ENCODE measurements at places on chromosomes 3 and 15.
A peak's percentile ranks its signal among the peaks of the same experiment; 100 is the strongest.

- peak; percentile 9 for DNase-seq
Measured at GRCh38 chr3:133038089-133038730, at the start of gene TMEM108. Gene TMEM108 (plus strand): TSS chr3:133038391.

DNA sequence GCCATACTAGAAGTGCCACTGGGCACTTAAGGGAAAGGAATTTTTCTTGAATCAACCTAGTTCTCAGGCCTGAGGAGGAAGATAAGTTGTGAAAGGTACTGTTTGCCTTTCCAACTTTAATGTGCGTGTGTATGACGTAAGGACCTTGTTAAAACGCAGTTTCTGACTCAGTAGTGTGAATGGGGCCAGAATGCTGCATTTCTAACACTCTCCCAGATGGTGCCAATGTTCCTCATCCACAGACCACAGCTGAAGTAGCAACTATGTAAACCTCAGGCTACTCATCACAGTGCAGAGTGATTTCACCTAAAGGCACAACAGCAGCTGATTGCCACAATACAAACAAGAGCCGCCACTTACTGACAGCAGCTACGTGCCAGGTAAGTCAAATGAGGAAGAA lies 103.6 kb downstream of the OTOL1 start:
- no peak for DNase-seq

DNA sequence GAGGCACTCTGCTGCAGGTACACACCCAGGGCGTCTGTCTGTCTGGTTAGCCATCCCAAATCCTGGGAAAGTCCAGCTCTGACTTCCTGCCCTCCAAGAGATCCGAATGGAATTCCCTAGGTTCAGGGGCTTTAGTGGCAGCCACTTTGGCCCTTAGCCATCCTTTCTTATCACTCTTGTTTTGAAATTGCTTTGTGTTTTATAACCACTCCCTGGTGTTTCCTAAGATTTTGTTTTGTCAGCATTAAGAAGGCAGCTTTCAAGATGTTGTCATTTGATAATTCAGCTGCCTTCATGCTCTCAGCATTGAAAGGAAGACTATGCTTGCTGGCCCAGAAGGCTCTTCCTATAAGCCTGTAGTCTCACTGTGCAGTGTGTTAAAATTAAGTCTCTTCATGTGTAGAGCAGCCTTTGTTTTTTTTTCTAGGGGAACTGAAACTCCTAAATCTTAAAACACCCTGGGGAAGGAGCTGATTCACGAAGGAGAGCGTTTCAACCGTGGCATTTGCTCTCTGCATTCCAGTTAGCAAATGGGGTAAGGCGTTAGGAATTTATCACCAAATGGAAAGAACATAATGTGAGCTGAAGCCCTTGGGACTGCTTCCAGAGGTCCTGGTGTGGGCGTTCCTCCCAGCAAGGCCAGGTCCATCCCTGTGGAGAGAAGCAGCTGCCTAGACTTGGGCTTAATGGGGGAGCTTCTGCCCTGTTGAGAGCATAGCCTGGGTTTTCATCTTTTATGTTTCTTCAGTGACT lies 14.2 kb upstream of the CLEC3B start:
- peak; percentile 79 for DNase-seq

GRCh38 chr3:150784747-150785125 lies 21.8 kb upstream of the SIAH2 start:
- DNase-seq, result no peak

- no peak for DNase-seq
Measured at GRCh38 chr3:89332386-89332785, 225.0 kb downstream of the EPHA3 start.

DNA sequence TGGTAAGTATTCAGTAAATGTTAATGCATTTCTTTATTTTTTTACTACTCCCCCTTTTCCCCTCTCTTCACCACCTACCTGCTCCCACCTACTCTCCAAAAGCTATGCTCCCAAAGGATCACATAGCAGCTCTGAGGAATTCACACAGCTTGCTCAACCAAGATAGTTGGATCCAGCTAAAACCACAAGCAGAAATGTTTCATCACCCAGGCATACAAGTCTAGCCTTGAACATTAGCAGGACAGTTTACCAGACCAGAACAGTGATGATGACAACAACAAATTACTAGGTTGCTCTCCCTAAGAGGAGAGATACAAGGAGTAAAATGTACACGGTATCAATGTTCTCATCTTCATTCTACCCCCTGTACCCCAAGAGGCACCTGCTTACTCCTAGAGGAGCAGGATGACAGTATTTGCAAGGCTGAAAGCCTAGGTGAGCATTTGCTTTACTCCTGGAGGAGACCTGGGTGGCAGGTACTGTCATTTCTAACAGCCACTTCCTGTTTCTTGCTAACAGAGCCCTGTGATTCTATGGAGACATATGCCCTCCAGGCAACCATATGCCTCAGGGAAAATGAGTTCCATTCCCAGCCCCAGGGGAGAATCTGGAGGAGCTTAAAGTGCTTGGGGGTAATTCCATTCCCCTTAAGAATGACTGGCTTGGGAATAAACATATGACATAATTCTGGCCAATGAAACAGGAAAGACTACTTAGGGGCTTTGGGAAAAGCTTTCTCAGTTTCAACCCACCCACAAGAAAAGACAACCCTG lies 237.5 kb downstream of the NTRK3 start:
- DNase-seq, result no peak

DNA sequence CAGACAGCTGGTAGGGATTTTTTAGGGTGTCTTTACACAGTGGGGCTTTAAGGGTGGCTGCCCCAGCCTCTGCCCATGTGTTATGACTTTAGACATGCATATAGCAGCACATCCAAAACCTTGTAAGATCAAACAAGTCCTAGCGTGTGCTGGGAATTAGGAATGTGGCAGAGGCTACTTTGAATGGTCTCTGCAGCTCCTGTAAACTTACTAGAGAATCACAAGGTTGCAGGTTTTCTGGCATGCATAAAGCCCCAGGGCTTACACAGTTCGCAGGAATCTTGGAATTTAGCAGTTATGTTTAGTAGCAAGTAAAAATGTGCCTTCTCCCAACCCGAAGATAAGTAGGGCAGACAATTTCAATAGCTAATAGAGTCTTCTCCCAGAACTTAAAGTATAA lies 46.9 kb upstream of the COL6A6 start:
- DNase-seq, result no peak

- no peak for DNase-seq
Measured at GRCh38 chr3:134359121-134360010, 14.9 kb downstream of the AMOTL2 start.

- DNase-seq, result no peak
Measured at GRCh38 chr3:129025691-129026435, 24.8 kb downstream of the EFCC1 start.

GRCh38 chr15:69074001-69074842 lies 59.7 kb downstream of the NOX5 start:
- peak; percentile 67 for DNase-seq

DNA sequence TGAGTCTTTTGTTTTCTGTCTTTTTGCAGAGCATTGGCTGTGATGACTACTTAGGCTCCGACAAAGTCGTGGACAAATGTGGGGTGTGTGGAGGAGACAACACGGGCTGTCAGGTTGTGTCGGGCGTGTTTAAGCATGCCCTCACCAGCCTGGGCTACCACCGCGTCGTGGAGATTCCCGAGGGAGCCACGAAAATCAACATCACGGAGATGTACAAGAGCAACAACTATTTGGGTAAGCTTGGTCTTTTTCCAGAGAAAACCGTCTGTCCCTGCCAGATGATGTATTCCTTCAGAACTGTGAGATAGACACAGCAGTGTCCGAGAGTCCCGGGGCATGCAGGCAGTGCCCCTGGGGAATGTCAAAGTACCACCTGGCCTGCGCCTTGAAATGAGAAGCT lies 149.9 kb upstream of the NR2E3 start:
- no peak for DNase-seq

GRCh38 chr15:97623091-97623661 lies 337.3 kb upstream of the ARRDC4 start:
- no peak for DNase-seq

DNA sequence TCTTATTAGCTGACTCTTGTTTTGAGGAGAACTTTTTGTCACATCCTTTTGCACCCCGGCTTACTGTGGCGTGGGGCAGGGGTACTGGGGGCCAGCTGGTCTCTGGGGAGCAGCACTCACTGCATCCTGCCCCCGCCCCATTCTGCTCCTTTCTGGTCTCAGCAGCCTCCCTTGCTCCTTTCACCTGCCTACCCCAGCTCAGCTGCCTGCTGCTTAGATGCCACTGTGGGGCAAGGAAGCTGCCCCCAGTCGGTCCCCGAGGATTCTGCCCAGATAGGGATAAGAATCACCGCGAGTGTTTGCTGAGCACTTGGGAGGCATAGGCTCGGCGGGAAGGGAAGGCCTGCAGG lies 32.0 kb downstream of the APBA2 start:
- DNase-seq, result no peak

DNA sequence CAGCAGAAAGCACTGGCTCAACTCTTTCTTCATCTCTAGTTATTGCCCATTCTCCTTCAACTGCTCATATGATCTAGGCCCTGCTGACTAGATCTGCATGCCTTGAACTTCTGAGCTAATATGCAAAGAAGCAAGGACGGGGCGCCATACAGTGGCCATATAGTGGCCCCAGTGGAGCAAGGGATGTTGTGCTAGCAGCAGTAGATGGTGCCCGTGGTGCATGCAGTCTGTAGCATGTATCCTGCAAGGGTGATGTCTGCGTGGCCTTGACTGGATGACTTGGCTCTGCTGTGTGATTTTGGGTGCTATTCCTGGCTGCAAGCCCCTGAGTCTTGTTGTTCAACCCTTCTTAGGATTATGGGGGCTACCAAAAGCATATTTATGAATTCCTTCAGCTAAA lies 12.2 kb upstream of the NMD3 start:
- no peak for DNase-seq

GRCh38 chr3:148106062-148106461 lies 591.6 kb upstream of the AGTR1 start:
- no peak for DNase-seq

DNA sequence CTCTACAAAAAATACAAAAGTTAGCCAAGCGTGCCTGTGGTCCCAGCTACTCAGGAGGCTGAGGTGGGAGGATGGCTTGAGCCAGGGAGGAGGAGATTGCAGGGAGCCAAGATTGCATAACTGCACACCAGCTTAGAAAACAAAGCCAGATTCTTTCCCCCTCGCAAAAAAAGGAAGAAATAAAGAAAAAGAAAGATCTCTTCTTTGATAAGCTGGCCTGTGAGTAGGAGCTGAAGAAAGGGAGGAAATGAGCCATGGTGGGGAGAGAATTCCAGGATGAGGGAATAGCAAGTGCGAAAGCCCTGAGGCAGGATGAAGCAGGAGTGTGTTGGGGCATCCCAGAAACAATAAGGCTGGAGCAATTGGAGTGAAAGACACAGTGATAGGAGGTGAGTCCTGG lies 24.5 kb upstream of the TOP2B start:
- no peak for DNase-seq

GRCh38 chr3:193342551-193342950 lies 36.0 kb downstream of the ATP13A5 start:
- DNase-seq, result no peak

- no peak for DNase-seq
Measured at GRCh38 chr3:147890114-147890513, 480.9 kb downstream of the ZIC1 start.

- DNase-seq, result peak; percentile 71
Measured at GRCh38 chr3:150335631-150336030, 72.5 kb upstream of the TSC22D2 start.

DNA sequence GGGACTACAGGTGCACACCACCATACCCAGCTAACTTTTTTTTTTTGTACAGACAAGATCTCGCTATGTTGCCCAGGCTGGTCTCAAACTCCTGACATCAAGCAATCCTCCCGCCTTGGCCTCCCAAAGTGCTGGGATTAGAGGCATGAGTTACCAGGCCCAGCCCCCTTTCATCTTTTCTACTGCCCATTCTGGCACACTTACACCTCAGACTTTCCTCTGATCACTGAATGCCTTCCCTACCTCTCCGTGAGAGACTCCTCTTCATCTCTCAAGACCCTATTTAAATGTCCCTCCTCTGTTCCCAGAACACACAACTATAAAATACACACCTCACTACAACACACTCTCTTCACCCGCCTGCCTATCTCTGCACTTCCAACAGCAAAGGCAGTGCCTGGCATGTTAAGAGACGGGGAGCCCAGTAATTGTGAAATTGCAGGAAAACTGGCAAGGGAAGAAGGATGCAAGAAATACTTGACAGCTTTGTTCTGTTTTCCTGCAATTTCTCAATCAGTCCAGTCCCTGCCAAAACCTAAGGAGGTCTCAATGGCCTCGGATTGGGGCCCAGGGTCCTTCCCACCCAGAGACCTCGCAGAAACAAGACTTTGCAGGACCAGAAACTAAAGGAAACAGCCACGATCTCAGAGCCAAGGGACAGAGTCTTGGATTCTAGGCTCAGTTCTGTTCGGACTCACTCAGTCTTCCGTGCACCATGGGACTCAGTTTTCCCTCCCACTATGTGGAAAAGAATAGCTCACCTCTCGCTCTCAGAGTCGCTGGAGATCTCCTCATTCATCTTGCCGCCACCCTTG lies 849 bp downstream of the RRP9 start:
- no peak for DNase-seq

GRCh38 chr15:63915873-63916771 lies 82.4 kb upstream of the HERC1 start:
- no peak for DNase-seq

DNA sequence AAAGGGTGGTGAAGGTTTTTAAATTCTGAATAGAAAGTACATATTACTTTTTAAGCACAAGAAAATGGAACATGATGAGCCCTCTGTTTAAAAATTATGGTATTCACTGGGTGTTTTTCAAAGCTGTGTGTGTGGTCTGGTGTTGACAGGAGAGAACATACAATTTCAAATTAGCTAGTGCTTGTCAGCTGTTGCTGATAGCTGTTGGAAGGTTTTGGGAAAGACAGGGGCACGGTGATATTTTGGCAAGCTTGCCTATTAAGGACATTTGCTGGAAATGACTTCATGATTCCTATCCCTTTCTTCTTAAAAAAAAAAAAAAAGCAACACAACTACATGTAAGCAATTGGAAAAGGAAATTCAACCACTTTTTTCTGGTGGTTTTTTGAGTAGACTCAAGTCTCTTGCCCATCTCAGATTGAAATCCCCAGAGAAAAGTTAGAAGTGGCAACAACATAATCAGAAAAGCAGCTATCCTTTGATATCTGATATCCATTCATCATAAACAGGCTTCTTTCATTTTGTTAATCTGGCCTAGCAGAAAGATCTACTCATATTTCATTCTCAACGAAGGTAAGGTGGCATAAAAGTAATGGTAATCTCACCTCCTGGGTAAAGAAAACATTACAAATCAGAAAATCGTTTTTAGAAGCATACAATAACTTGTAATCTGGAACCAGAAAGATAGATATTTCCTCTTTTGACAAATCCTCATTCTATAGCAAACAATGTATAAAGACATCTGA lies 130.0 kb downstream of the RBMS3 start:
- DNase-seq, result peak; percentile 61

GRCh38 chr3:106829206-106829605 lies 548.0 kb upstream of the CCDC54 start:
- no peak for DNase-seq

- no peak for DNase-seq
Measured at GRCh38 chr15:92883163-92883875, 16.8 kb upstream of the CHD2 start.

GRCh38 chr3:124510290-124510689 lies 220.0 kb upstream of the UMPS start:
- peak; percentile 14 for DNase-seq

All from SJSA1 (cell line).